Effector CD4-positive, alpha-beta T cell (primary cell): ENCODE measurements at places on chromosomes 5 and 9.

GRCh38 chr9:110887276-110887675, 151.0 kb downstream of the LPAR1 start:
- DNase-seq: no peak

- DNase-seq: no peak
These were observed 65.8 kb downstream of the NFIB start for GRCh38 chr9:14248149-14248548.

DNA sequence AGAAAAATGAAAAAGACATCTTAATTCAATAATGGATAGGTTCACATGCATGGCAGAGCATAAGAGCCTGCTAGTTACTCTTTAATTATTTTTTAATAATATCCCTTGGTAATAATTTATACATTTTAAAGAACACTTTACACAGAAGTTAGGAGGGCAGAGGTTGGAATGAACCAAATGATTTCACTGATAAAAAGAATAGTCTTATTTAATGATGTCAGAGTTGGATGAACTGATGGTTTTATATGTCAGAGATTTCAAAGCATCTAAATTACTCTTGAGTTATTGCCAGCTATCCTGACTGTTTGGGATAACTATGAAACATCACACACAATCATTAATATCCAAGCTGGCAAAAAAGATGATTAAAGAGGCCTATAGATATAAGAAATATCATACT, 244.8 kb downstream of the CSNK1G3 start:
- DNase-seq: no peak

DNA sequence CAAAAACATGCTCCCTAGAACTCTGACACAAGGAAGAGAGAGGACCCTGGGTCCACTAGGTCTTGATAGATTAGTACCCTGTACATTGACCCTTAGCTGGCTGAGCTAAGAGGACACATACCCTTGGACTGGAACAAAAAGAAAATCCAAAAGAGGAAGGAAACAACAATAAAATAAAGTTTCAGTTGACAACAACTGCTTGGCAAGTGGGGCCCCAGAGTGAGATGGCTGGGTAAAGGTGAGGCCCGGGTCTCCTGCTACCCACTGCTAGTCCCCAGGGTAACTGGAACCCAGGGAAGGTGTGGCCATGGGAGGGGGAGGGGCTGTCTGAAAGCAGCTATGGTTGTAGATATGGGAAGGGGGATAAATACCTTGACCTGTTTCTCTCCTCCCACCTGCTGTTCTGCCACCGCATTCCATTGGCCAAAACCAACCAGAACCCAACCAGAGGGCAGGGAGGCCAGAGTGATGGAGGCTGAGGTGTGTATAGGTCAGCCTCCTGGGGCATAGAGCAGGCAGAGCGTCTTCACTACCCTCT, 11.7 kb downstream of the TAL2 start:
- no peak for DNase-seq

DNA sequence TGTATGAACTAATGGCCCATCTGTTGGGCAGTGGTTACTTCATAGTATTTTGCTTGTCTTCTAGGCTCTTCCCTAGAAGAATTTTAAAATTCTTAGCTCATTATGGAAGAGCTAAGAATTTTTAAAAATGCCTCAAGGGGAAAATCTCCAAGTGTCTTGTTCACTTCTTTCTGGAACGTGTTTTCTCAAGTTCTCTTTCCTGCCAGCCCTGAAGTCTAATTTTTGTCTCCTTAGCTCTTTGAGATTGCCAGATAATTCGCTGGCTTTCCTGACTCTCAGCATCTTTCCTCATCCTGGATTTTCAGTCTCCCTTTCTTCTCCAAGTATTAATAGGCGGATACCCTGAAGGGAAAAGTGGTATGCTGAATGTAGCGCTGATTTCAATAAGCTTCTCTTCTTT, 395.4 kb downstream of the ARRDC3 start:
- no peak for DNase-seq

DNA sequence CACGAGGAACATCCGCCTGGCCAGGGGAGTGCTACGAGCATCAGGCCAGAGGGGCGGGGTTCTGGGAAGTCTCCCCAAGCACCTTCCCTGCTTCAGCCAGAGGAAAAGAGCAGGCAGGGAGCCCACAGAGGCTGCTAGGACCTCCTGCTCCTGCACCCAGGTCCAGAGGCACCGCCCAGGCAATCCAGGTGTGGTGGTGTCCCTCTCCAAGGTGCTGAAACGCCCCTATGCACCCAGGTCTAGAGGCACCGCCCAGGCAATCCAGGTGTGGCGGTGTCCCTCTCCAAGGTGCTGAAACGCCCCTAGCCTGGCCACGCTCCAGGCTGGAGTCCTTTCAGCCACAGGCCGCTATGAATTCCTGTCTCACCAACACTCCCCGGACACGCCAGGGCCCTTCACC, 10.7 kb upstream of the UBAC1 start:
- peak; percentile 27 for DNase-seq

DNA sequence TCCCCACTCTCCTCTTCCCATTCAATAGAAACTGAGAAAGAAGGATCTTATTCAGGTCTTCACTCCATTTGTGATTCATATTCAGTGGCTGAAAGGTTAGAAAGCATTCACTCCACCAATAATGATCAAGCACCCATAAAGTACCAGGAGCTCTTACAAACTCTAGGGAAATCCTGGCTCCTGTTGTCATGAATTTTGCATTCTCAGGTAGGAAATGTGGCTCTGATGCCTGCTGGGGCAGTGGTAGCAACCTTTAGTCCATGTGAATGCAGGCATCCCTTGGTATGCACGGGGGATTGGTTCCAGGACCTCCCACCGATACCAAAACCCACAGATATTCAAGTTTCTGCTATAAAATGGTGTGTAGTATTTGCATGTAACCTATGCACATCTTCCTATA, 3.6 kb upstream of the RORB start:
- DNase-seq: no peak

DNA sequence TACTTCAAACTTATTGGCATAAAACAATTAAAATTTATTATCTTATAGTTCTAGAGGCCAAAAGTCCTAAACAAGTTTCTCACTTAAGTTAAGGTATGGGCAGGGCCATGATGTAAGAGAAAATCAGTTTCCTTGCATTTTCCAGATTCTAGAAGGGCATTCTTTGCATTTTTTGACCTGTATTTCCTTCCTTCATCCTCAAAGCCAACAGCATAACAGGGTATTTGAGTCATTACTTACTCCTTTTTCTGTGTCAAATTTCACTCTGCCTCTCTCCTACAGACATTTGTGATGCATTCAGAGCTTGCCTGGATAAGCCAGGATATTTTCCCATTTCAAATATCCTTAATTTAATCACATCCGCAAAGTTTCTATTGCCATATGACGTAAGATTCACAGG, 1499.0 kb downstream of the EFNA5 start:
- no peak for DNase-seq

DNA sequence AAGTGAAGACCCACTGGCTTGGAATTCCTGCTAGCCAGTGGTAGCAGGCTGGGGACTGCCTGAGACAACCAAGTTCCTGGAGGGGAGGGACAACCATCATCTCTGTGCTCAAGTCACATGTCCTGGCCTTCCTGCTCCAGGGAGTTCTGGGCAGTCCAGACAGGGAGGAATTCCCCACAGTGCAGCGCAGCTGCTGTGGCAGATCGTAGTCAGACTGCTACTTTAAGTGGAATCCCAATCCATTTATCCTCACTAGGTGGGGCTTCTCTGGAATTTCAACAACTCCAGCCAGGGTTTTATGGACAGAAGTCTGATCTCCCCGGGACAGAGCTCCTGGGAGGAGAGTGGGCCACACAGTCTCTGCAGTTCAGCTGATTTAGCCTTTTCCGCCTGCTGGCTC, 20.9 kb upstream of the OR5C1 start:
- DNase-seq: no peak

DNA sequence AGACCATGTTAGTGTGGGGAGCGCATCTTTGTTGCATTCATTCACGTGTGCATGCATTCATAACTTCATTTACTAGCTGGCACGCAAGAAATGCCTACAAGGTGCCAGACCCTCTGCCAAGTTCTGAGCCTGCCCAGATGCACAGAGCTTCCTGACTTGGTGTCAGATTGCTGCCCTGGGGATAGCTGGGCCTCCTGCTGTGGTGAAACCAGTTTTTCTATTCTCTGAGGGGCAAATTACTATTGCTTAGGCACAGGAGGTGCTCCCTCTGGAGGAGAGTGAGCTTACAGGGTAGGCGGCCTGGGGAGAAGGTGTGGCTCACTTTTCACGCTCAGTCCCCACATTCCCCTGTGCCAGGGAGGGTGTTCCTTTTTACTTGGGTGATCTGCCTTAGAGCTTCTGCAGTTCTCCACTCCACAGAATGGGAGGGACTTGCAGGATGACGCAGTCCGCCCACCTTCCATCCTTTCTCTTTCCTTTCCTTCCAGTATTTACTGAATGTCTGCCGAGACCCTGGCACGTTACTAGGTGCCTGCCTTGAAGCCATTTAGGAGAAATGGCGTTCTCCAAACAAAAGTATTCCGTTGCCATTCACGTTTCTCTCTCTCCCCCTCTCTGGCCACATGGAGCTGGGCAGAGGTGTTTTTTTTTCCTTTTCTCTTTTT, 27.9 kb upstream of the CTNNA1 start:
- no peak for DNase-seq

- no peak for DNase-seq
These were observed 23.2 kb upstream of the LRRC14B start for GRCh38 chr5:167982-168660.
